Cortex of kidney (tissue), 1 donor: ENCODE measurements at places on chromosomes 11 and 22.

GRCh38 chr22:31346255-31346732, at the start of gene PATZ1:
Gene PATZ1, minus strand, starts transcription at chr22:31346346. Its CDS starts 744 bp downstream, at chr22:31345602.
- DNase-seq: no peak

DNA sequence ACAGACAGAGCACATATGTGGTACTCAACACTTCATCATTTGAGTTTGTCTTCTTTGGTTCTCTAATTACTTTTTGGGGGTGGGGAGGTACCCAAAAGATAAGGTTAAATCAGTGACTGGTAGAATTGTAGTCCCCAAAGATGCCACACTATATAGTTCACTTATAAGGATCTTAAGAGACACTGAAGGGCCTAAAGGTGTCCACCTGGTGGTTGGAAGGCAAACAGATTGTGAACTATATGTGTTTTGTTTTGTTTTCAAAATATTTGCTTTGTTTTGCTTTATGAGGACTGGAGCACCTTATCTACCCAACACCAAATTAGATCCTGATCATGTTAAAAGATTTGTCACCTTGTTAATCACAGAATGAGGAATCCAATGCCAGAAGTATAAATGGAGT, 136.1 kb downstream of the DCDC1 start:
- DNase-seq: no peak

DNA sequence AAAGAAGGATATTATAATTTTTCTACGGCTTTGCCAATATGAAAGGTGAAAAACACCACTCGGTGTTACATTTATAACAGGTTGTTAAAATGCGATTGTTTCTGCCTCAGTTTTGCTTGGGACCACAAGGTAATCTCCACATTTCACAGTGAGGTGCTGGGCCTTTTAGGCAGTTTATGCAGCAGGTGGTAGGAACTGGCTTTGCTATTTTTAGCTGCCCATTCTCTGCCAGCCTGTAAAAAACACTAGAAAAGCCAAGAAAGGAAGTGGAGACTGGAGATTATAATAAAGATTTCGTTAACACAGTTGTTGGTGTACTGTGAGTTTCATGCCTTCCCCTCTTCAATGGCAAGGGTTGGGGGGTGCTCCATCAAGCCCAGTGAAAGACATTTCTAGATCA, 8.0 kb upstream of the MRPL16 start:
- no peak for DNase-seq

DNA sequence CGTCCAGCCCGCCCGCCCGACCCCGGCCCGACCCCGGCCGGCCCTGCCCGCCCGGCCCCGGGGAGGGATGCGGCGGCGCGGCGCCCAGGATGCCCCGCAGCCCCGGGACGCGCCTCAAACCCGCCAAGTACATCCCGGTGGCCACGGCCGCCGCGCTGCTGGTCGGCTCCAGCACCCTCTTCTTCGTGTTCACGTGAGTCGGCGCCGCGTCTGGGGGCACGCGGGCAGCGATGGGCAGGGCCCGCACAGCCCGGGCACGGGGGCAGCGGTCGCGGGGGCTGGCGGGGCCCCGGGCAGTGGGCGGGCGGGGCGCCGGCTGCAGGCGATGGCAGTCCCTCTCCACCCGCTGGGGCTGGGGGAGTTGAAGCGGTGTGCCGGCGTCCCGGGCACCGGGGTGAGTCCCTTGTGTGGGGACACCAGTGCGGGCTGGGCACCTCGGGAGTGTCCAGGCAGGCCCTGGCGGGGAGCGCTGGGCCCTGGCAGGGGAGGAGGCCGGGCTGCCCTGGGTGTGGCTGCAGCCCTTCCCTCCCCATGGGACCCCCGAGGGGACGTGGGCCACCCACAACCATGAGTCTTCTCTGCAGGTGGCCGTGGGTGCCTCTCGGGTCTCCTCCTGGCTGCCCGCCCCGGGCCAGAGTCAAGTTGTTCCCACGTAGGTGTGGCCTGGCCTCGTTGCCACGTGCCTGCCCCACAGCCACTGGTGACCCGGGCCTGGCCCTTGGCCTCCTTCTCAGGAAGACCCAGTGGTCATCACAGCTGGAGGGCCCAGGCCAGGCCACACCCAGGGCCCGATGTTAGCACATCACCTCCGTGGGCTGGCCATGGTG, 468 bp downstream of the ZDHHC8 start:
- DNase-seq: no peak

GRCh38 chr11:18723991-18724390, 2.0 kb downstream of the IGSF22 start:
- no peak for DNase-seq

DNA sequence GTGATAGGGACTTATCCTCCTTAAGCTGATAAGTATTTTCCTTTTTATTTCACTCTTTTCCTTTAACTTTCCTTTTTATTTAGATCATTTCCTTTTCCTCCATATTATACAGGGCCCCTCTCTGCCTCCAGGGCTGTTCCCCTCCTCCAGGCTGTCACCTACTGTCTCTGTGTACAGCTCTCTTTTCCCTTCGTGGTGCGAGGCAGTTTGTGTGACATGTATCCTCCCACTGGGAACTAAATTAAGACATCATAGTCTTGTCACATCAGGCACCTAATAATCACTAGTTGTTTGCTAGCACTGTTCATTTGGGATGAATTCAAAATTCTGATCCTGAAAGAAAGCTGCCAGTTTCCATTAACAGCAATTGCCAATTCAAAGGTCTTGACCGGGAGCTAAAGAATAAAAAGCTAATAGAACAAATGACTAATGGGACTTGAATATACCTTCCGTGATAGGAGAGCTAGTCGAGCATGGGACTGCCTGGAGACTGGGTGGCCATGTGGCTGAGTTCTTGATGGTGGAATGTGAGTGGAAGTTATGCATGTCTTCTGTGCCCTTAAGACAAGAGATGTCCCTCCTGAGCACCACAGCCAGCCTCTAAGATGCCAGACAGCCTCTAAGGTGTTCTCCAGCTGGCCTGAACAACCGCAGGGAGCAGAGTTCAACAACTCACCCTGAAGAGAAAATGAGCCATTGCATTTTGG, 77.7 kb upstream of the LRRC55 start:
- DNase-seq: no peak

DNA sequence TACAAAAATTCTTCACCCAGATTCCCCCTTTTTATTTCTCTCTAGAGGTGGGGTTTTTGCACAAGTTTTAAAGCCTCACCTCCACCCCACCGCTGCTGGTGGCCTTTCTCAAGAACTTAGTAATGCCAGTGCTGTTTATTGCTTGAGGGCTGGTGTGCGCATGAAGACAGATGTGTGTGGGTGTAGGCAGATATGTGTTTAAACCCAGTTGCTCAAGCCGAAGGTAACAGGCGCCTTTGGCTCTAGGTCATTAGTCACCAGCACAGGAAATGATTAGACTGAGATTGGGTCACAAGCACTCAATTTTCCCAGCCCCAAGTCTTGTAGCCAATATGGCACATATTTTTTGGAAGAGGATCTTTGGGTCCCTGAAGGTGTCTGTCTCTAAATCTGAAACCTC, 2.7 kb upstream of the CLMP start:
- no peak for DNase-seq

- DNase-seq: no peak
Measured at GRCh38 chr11:99795999-99796398, 775.2 kb downstream of the CNTN5 start.

GRCh38 chr11:123469089-123469488, 39.0 kb downstream of the GRAMD1B start:
- DNase-seq: no peak

DNA sequence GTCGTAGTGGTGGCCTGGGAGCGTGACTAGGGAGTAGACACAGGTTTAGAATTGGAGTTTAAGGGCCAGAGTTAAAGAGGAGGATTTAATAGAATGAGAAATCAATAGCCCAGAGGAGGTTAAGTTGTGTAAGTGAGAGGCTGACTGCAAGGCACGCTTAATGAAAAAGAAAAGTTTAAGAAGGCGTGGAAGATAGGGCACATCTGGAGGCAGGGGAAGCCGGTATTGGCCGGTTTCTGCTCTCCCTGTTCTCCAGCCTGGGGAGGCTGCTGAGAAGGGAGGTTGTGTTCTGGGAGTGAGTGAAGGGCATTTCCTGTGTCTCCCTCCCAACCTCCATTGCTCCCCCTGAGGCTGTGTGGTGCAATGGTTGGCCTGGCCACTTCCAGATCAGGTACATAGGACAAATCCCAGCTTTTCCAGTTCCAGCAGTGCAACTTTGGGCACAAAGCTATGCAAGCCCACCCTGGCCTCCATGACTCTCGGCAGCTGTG, 6.3 kb downstream of the GRIK4 start:
- no peak for DNase-seq

- no peak for DNase-seq
Measured at GRCh38 chr22:18091916-18092526, 14.2 kb downstream of the PEX26 start.

GRCh38 chr11:113193946-113194345, 120.4 kb upstream of the TTC12 start:
- DNase-seq: no peak

DNA sequence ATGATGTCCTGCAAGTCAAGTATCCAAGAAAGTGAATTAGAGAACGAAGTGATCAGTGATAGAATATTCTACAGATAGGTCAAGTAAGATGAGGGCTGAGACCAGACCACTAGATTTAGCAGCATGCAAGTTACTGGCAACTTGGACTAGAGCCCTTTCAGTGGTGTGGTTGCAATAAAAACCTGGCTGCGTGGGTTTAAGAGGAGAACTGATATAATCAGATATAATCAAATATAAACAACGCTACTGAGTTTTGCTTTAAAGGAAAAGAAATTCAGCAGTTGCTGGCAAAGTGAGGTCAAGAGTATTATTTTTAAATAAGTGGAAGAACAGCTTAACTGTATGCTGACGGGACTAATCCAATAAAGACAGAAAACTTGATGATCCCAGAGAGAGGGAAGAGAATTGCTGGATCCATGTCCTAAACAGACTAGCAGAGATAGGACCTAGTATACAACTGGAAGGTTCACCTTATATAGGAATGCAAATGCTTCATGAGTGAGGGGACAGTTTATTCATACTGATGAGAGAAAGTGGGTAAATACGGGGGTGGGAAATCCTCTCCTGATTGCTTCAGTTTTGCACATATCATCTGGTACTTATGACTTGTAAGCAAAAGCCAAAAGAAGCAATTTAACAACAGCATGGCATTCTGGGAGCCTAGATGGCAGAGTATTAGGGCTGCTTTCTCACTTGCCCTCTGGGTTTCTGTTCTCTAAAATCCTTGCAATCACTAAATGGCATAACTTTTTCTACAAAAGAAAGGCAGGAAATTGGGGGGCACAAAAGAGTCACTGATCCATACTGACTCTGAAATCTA, 146.2 kb downstream of the RBFOX2 start:
- no peak for DNase-seq

GRCh38 chr11:15594607-15595006, 479.9 kb downstream of the INSC start:
- no peak for DNase-seq

- DNase-seq: no peak
Measured at GRCh38 chr22:28873183-28873963, 10.0 kb upstream of the ZNRF3 start.

- DNase-seq: no peak
Measured at GRCh38 chr11:88508759-88509581, 171.4 kb upstream of the CTSC start.

DNA sequence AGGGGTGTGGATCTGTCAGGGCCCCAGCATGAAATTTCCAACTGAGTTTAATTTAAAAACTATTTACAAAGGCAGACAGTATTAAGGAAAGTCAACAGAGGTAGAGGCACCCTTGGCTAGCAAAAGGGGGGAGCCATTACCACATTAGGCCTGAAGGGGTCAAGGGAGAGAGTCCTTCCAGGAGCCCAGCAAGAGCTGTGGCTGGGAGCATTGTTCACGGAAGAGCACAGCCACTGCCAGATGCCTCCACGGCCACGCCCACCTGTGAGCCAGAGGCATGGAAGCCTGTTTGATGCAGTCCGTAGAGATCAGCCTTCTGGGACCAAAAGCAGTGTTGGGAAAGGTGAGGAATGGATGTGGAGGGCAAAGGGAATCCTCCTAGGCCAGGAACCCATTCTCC, 102.6 kb downstream of the GALNT18 start:
- no peak for DNase-seq

GRCh38 chr11:85699957-85700741, 14.2 kb upstream of the CCDC89 start:
- DNase-seq: no peak

DNA sequence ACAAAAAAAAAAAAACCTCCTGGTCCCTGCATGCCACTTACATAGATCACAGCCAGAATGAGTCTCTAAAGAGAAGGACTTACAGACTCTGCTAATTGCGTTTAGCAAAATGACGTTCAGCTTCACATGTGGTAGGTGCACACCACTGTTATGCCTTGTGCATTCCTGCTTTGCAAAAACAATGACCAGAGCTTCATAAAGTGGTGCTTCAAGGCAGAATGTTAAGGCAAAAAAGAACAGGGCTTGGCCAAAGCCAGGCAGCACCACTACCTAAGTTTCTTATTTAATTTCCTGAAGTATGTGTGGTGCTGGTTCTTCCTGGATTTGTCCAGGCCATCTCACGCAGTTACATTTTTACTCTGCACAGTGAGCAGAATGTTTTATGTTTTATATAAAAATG, 85.2 kb downstream of the GALNT18 start:
- no peak for DNase-seq

GRCh38 chr11:100011697-100012096, 675.4 kb upstream of the ARHGAP42 start:
- no peak for DNase-seq

GRCh38 chr11:121265586-121265985, 27.0 kb upstream of the SC5D start:
- DNase-seq: no peak

GRCh38 chr22:37559901-37560607, at the start of gene CDC42EP1:
Gene CDC42EP1, plus strand, starts transcription at chr22:37560480. Its CDS starts 5,870 bp downstream, at chr22:37566350.
- no peak for DNase-seq

- DNase-seq: no peak
Measured at GRCh38 chr11:100780470-100780869, 93.4 kb downstream of the ARHGAP42 start.

DNA sequence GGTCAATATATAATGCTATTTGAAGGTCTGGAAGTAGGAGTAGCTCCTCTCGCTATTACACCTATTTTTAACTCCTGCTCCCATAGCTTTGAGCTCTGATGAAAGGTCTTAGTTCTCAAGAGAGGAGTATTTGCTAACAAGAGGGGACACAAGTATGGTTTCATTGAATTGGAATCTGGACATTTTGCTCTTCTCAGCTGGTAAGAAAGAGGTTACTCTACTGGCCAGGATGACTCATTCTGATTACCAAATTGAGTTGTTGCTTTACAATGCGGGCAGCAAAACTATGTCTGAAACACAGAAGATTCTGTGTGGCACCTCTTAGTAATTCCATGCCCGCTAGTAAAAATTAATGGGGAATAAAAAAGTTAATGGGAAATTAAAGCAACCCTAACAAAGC, 63.6 kb upstream of the EP300 start:
- DNase-seq: no peak
